NCI-H2081 treated with DMSO at 0.1 percent for 48 hours (cell line): ENCODE measurements at places on chromosomes 5 and 9.

- no peak for DNase-seq
These were observed 2.6 kb upstream of the CCNI2 start for GRCh38 chr5:132744659-132745058.

DNA sequence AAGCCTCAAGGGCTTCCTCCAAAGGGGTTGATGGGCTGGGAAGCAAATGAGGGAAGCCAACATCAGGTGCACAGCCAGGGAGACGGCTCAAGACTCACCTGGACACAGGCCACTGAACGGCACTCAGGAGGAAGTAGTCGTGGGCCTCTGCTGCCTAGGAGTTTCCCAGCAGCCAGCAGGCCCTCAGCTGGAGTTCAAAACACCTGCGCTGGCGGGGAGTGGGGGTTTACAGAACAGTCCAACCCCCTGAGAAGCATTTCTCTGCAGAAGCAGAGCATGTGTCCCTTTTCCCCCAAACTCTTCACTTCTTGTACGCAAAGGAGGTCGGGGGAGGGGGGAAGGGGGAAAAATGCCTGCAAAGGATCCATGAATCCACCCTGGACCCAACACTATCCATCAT, 2.3 kb downstream of the WHRN start:
- no peak for DNase-seq

GRCh38 chr5:122715095-122715494, 59.8 kb upstream of the SNX2 start:
- no peak for DNase-seq

- no peak for DNase-seq
These were observed 28.3 kb downstream of the CCDC69 start for GRCh38 chr5:151195622-151196021.

DNA sequence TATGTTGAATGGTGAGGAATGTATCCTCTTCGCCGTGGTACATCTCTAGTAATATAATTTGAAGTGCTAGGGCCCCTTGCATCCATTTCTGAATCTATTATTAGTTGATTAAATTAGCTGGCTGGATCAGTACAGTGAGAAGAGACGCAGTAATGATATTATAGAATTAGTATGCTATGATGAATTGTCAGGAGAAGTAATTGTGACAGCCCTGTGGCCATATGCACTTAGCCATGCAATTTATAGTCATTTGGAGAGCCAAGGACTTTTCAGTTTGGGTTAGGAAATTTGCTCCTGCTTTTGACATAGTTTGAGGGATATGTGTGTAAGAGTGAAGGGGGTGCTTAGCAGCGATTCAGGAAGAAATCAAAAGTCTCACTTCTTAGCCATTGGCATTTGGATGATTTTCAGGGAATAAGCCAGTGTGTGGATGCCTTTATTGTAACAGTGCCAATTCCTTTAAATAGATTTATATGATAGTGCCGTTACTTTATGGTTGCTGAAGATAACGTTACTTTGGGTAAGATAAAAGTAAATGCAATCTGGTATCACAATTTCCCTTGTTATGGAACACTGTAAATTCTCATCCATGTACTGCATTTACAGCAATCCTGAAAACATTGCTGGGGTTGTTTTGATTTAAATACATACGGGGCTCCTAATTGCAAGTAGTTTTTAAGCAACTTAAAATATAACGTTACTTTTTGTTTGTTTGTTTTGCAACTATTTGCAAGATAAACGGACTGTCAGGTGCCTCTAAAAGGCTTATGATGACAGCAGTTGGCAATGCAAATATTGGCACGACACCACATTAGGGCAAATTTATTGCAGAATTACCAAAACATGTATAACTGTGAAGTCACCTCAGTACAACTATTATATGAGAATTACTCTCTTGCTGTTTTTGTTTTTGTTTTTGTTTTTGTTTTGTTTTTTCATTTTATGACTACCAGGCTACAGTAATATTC, 875.4 kb upstream of the WWC1 start:
- DNase-seq = no peak

DNA sequence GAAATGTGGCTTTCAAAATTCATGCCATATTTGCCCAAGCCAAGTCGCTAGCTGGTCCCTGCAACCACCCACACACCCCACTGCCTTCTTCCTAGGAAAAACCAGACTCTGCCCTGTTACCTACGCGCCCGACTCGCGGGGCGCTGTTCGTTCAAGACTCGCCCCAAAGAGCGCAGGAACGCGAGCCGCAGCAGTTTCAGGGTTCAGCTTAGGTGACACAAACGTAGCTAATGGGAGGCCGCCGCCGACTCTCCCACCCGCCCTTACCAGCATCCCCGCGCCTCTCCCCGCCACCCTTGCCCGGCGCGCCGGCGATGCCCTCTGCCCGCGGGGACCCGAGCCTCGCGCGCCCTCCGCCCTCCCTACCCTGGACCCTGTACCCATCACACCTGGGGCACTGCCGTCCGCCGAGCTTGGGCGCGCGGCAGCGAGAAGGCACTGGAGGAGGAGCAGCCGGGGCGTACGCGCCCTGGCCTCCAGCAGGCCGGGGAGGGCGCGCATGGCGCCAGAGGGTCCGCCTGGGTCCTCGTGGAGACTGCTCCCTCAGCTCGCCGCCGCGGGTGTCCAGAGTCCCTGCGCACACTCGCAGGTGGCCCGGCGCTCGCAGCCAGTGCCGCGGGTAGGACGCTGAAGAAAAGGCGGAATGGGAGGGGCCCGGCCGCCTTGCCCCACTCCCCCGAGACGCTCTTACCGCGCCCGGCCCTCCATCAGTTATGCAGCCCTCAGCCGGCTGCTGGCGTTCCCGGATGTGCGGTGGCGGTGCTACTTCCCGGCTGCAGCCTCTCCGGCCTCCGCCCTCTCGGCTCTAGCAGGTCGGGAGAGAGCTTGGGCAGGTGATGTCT, at the start of gene EMB:
EMB (minus strand) TSS at position 638 of the 842 bp plus-strand sequence; CDS start at position 501, 137 bp downstream.
- DNase-seq = no peak

DNA sequence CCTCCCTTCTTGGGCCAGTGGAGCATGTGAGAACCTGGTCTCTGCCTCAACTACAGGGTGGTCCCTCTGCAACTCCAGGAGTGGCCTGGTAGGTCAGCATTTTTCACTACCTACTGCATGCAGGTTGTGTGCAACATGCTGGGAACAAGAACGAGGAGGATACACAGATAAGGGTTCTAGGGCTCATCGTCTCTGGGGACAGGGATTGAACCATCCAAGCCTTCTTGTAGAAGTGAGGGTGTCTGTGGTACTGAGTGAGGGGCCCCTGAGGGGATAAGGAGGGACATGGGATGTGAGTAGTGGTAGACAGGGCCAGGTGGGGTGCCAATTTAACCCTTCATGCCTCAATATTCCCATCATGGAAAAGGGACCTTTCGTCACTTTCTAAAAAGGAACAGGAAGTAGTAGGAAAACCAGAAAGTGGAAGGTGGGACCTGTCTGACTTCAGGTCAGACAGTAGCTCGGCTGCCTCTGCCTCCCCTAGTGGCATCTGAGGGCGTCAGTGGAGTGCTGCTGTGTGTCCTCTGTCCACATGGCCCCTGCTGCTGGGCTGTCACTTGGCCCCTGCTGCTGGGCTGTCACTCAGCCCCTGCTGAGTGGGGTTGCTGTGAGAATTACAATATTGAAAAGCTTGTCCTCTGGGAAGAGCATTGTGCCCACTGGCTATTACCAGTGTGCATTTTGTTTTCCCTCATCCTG, 48.6 kb upstream of the RNU6ATAC start:
- no peak for DNase-seq

DNA sequence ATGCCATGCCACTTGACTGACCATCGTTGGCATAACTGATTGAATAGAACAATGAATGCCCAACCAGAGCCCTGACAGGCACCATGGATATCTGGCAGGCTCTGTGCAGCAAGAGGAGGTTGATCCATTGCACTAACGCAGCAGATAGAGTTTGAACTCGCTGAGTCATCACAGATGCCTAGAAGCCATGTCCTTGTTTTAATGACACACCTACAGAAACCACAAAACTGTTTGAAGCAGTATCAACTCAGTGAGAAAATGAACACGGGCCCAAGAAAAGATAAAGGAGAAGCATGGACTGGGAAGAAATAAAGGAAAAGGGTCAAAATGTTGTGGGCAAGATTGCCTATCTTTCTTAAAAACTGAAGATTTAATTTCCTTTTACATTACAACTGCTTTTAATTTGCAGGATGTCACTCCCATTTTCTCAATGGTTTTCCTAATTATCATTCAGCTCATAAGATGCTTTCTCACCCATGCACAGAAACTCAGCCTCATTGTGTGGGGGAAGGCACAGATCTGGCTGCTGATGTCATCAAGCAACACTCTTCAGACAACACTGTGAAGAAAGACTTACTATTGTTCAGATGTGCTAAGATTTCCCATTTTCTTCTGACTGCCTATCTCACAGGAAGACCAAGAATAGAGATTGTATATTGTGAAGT, 129.0 kb downstream of the PIK3R1 start:
- DNase-seq = no peak

- no peak for DNase-seq
These were observed 9.3 kb upstream of the FGF18 start for GRCh38 chr5:171410181-171410580.

- no peak for DNase-seq
These were observed 69.5 kb downstream of the GRIA1 start for GRCh38 chr5:153559926-153560325.

GRCh38 chr9:116471093-116471906, 215.8 kb upstream of the TRIM32 start:
- DNase-seq = no peak

DNA sequence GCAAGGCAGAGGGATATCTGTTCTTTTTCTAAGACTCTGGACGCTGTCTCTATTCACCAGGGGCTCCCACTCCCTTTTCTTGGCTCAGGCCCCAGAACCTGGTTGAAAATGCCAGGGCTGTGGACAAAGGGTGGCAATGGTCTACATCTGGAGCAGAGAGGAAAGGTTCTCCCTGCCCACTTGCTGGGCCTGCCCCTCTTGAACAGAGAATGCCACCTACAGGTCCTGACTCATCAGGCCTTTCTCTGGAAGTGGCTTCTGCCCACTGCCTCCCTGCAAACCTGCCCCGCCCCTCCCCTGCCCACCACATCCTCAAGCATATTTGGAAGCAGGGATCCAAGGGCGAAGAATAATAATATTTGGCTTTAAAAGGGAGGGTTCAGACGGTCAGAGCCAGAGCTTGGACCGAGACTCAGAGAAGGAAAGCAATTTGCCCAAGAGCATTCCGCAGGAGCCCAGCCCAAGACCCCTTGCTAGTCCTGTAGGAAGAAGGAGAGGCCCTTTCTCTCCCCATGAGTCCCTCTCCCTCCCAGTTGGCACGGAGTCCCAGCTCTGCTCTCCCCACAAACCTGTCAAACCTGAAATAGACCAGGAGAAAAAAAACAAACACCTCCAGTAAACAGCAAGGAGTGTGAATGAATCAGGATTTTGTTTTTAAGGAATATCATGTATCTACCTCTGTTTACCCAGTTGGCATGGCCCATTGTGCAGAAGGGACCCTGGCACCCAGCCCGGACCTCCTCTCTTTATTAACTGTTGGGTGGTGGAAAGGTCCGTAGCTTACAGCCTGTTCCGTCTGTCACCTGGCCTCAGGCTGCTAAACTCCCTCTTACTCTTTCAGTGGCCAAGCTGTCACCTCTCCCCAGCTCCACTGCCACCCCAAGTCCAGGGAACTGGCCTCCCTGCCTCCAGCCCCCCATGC, 37.7 kb upstream of the STXBP1 start:
- DNase-seq = peak; percentile 98

GRCh38 chr9:108078375-108078774, 588.8 kb upstream of the KLF4 start:
- DNase-seq = no peak

DNA sequence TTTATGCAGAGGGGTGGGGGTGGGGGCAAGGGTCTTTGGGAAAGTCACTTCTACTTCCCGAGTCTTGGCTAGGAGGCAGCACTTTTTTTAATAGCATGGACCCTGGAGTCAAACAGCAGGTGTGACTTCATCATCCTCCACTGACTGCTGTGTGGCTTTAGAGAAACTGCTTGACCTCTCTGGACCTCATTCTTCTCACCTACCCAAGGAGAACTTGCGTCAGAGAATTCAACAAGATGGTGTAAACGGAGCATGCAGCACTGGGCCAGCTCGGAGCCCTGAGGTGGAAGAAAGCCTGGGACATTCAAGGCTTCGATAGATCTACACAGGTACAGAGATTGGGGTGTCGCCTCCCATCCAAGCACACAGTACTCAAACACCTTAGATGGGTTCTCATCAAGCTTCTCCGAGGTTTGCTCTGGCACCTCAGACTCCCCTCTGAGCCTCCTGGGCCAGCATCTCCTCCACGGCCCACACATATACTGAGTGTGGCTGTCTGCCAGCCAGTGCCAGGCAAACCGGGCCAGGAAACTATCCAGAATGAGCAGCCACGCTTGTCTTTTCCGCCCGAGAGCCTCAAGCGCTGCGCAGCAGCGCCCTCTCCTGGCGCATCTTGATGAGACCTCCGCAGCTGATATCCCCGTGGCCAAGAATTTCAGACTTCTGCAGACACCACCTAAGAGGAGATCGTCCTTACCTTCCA, 4.6 kb upstream of the SLC25A48 start:
- no peak for DNase-seq

- no peak for DNase-seq
These were observed 130.6 kb downstream of the DTWD2 start for GRCh38 chr5:118857700-118858099.

DNA sequence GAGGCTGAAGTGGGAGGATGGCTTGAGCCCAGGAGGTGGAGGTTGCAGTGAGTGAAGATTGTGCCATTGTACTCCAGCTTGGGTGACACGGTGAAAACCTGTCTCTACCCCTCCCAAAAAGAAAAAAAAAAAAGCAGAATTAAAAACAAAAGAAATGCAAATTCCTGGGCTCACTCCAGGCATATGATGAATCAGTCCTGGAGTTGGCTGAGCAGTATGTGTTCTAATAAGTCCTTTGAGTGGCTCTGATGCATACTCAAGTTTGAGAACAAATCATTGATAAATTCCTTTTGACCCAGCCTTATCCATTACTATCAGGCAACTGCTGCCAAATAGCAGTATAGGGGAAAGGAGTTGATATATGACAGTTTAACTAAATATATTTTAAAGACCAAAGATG, 28.3 kb downstream of the UHRF2 start:
- DNase-seq = no peak
